ENCODE measurements at places on chromosomes 13 and 19.

GRCh38 chr13:59776924-59777690, 386.6 kb downstream of the DIAPH3 start:
- no peak for DNase-seq

GRCh38 chr13:32851083-32852069, 164.8 kb upstream of the KL start:
- DNase-seq = no peak

DNA sequence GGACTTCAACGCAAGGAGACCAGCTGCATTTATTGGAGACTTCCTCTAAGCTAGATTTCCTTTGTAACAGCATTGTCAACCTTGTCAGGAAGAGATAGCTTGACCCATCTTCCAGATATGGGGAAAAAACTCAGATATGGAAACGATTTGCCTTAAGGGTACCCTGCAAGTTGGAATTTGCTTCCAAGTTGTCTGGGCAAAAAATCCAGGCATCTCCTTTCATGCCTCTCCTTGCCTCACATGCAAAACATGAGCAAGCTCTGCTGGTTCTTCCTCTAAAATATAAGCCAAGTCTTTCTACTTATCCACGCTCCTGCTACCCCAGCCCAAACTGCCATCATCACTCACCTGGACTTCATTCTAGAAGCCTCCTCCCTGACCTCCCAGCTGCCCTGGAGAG, 6.4 kb upstream of the DNMT1 start:
- DNase-seq = no peak

DNA sequence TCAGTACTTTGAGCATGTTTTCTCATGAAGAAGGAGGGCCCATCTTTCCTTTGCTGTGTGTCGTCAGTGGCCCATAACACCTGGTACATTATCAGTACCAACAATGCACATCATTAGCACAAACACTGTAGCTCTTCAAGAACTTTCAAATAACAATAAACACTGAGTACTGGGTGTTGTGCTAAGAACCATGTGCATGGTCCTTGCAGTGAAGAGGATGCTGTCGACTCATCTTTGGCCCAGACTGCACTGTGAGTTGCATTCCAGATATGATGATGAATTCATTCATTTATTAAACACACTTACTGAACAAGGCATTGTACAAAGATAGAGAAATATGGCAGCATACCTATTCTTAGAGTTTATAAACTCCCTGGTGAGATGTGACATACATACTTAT, 55.8 kb downstream of the FLT3 start:
- no peak for DNase-seq

DNA sequence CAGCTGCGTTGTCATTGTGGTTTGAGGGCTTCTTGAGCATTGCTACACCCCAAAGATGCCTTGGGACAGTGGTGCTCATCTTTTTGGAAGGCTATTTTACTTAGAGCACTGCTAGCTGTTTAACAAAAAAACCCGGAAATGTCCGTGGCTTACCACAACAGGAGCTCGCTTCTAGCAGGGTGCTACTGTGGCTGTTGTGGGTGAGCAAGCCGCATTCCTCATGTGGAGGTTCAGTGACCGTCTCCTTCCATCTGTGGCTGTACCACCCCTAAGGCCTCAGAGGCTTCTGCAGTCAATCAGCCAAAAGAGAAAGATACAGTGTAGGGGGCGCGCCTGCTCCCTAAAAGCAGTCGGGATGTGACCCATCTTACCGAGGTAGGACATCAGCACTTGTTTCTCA, 1004.2 kb downstream of the UQCRFS1 start:
- no peak for DNase-seq

GRCh38 chr13:83940742-83941141, 58.5 kb upstream of the SLITRK1 start:
- DNase-seq = no peak

- DNase-seq = no peak
Measured at GRCh38 chr13:45184693-45185092, 16.2 kb downstream of the KCTD4 start.

DNA sequence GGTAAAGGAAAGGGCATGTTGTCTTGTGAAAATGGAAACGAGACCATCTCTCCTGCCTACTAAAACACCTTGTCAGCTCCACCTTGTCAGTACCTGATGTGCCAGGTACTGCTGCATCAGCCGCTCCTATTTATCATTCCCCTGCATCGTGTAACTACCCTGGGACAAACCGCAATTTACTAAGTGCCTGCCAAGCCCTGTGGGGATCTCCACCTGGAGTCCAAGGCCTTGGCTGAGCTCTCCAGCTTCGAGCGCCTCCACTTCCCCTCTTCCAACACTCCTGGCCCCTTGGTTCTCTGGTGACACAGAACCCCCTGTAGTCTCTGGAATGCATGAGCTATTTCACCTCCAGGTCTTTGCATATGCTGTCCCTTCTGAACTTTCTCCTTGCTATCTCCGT, 25.9 kb upstream of the CCNP start:
- no peak for DNase-seq
